Fibroblast of lung (primary cell): ENCODE measurements at places on chromosomes 4 and X.
A peak's percentile ranks its signal among the peaks of the same experiment; 100 is the strongest.

- DNase-seq: no peak
- no peaks in the 10 kb centered on the region for H3K27me3 ChIP-seq
- H3K4me3 ChIP-seq: no peak overlapping the region
These were observed 106.4 kb upstream of the FAM241A start for GRCh38 chr4:112038861-112039260.

DNA sequence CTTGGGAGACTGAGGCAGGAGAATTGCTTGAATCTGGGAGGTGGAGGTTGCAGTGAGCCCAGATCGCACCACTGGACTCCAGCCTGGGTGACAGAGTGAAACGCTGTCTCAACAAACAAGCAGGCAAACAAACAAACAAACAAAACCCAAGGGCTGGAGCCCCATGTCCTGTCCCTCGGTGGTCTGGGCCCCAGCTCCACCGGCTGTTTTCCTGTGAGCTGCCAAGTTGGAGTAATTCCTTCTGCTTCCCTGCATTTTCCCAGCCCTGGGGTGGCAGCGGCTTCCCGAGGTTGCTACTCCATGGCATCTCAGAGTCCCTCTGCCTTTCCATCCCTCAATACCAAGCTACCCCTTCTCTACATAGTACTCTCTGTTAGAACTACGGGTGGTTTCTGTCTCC, 43.2 kb downstream of the RGS12 start:
- no peaks in the 10 kb centered on the region for H3K36me3 ChIP-seq
- H3K4me3 ChIP-seq: no peak overlapping the region
- H3K27me3 ChIP-seq: no peaks in the 10 kb centered on the region
- DNase-seq: no peak

DNA sequence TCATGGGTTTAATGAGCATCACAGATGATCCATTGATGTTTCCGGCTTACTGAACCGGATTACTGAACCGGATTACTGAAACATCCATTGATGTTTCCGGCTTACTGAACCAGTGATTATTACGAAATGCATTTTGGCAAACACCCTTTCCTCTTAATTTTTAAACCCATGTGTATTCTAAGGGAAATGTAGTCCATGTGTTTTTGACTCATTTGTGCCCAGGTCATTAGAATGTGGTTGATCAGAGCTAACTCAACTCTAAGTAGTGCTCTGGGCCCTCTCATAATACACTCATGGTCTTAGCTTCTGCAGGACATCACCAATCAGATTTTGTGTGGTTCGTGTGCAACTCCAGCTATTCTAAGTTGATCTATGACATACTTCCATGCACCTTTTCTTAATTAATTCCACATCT, 141.6 kb downstream of the SPATA18 start:
- no peaks in the 10 kb centered on the region for H3K27me3 ChIP-seq
- no peaks in the 10 kb centered on the region for H3K36me3 ChIP-seq
- DNase-seq: no peak
- no peak overlapping the region for H3K27ac ChIP-seq
- H3K4me1 ChIP-seq: no peaks in the 10 kb centered on the region
- H3K4me3 ChIP-seq: no peak overlapping the region

GRCh38 chr4:7744142-7744804, 195.4 kb downstream of the AFAP1 start:
- no peaks in the 10 kb centered on the region for H3K36me3 ChIP-seq
- H3K4me3 ChIP-seq: no peak overlapping the region
- no peak overlapping the region for H3K27ac ChIP-seq
- DNase-seq: no peak
- H3K27me3 ChIP-seq: no peaks in the 10 kb centered on the region

GRCh38 chr4:2795893-2796848, 3.3 kb downstream of the SH3BP2 start:
- no peak overlapping the region for H3K4me3 ChIP-seq
- H3K36me3 ChIP-seq: peaks cover 2% of the 10 kb centered on the region

- no peak for DNase-seq
- H3K4me3 ChIP-seq: no peak overlapping the region
- H3K27me3 ChIP-seq: no peaks in the 10 kb centered on the region
These were observed 50.8 kb upstream of the ELF2 start for GRCh38 chr4:139227729-139228404.

DNA sequence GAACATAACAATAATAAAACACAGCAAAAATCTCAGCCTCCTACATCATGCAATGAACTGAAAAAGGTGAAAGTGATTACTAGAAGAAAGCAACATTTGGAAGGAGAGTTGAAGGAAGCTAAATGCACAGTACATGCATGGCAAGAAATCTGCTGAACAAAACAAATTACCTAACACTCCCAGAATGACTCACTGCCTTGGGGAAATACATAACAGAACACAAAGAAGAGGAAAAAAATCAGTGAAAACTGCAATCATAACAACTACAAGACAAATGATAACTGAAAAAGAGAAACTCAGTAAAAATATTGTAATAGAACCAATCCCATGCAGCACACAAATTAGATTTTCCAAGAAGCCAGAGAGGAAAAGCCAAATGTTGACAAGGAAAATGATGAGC, 1513.2 kb downstream of the ARAP2 start:
- H3K4me3 ChIP-seq: no peak overlapping the region
- no peaks in the 10 kb centered on the region for H3K4me1 ChIP-seq
- no peaks in the 10 kb centered on the region for H3K36me3 ChIP-seq
- DNase-seq: no peak
- no peaks in the 10 kb centered on the region for H3K27me3 ChIP-seq

- no peak overlapping the region for H3K27ac ChIP-seq
- no peak overlapping the region for H3K4me3 ChIP-seq
- H3K36me3 ChIP-seq: no peaks in the 10 kb centered on the region
- no peaks in the 10 kb centered on the region for H3K27me3 ChIP-seq
These were observed 105.9 kb downstream of the LARP1B start for GRCh38 chr4:128166982-128167381.

- no peaks in the 10 kb centered on the region for H3K36me3 ChIP-seq
- no peak overlapping the region for H3K4me3 ChIP-seq
- no peak overlapping the region for H3K27ac ChIP-seq
- H3K27me3 ChIP-seq: no peaks in the 10 kb centered on the region
- H3K4me1 ChIP-seq: no peaks in the 10 kb centered on the region
- DNase-seq: peak; percentile 18
These were observed 902.8 kb upstream of the NDST4 start for GRCh38 chr4:116016201-116016600.

GRCh38 chr4:176422511-176422910, 102.7 kb downstream of the SPCS3 start:
- no peaks in the 10 kb centered on the region for H3K4me1 ChIP-seq
- H3K27me3 ChIP-seq: no peaks in the 10 kb centered on the region
- H3K36me3 ChIP-seq: no peaks in the 10 kb centered on the region
- no peak overlapping the region for H3K4me3 ChIP-seq

DNA sequence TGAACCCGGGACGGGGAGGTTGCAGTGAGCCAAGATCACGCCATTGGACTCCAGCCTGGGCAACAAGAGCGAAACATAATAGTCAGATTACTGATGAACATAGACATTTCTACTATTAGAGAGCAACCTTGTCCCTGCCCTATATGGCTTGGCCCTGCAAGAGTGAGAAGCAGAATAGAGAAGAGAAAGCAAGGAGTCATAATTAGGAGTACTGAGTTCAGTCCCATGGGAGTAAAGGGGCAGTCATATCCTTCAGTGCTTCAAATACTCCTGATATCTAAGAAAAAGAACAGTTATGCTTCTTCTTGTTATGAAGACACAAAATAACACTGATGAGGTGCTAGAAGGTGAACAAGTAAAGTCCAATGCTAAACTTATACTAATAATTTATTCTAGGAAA, 33.8 kb downstream of the CLDN2 start:
- H3K27me3 ChIP-seq: no peaks in the 10 kb centered on the region
- H3K27ac ChIP-seq: no peak overlapping the region
- no peaks in the 10 kb centered on the region for H3K36me3 ChIP-seq
- DNase-seq: no peak

DNA sequence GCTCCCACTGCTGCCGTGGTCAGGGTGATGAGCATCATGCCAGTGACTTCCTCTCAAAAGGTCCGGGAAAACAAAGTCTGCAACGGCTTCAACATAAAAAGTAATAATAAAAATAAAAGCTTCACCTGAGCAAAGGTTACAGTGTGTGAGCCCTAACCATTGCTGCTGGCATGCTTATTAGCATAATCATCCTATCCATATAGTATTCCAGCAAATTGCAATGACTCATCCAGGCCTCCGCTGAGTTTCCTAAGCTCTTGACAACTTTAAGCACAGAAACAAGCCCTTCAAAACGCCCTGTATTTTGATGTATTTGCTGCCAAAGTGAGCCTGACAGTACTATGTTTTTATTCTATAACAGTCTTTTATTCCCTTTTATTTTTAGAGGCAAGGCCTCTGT, 100.5 kb downstream of the AASDH start:
- H3K27ac ChIP-seq: no peak overlapping the region
- H3K4me3 ChIP-seq: no peak overlapping the region
- DNase-seq: no peak
- no peaks in the 10 kb centered on the region for H3K36me3 ChIP-seq
- H3K27me3 ChIP-seq: no peaks in the 10 kb centered on the region

DNA sequence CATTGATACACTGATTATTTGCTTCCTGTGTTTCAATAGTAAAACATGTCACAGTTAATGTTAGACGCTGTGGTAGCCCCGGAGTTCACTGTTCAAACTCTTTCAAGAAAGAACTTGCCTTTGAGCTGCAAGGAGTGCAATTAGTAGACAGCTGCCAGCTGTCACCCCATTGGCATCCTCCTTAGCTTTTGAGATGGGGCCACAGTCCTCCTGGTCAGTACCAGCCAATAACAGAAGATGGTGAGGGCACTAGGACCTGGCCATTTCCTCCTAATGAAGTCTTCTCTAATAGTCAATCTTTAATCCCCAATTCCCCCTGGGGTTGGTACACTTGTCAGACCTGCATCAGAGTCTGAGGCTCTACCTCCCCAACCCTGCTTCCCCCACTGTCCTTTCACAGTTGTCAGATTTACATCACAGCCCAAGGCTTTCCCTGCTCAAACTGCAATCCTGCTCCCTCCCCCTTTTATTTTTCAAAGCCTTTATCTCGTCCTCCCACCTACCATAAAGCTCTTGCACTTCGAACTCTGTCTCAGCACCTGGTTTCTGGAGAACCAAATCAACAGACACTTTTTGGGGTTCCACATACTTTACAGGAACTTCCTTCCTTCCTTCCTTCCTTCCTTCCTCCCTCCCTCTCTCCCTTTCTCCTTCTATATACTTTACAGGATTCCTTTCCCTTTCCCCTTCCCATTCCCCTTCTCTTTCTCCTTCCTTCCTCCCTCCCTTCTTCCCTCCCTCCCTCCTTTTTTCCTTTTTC, 182.0 kb downstream of the RASL11B start:
- peaks cover 3% of the 10 kb centered on the region for H3K4me1 ChIP-seq
- no peaks in the 10 kb centered on the region for H3K27me3 ChIP-seq
- DNase-seq: no peak
- H3K4me3 ChIP-seq: no peak overlapping the region
- no peak overlapping the region for H3K27ac ChIP-seq

DNA sequence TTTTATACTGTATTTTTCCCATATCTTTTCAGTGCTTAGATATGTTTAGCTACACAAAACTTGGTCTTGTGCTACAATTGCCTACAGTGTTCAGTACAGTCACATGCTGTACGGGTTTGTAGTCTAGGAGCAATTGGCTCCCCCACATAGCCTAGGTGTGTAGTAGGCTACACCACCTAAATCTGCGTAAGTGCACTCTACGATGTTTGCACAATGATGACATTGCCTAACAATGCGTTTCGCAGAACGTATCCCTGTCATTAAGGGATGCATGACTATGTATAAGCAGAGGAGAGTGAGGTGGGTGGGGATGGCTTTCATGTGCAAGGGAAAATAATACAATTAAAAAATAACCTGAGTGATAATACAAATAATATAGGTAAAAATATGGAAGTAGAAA, 131.4 kb downstream of the GBA3 start:
- no peak overlapping the region for H3K27ac ChIP-seq
- no peaks in the 10 kb centered on the region for H3K27me3 ChIP-seq
- no peak overlapping the region for H3K4me3 ChIP-seq
